ENCODE measurements at places on chromosomes 3 and 15. TPM values are rescaled to one million over a fixed set of nuclear protein-coding genes. Genes with fewer than 3 reads are reported as not detected.

Gene ADGRG7
- total RNA-seq: 22.3 TPM

Gene KLHL40
- not detected for total RNA-seq

Gene FGD5
- total RNA-seq: not detected

GRCh38 chr3:43001094-43001553 is 22.0 kb downstream of the GASK1A start:
- no peak for DNase-seq

All from CD8-positive, alpha-beta T cell (primary cell).